ENCODE measurements at places on chromosomes 13 and 19. TPM values are rescaled to one million over a fixed set of nuclear protein-coding genes. Genes with fewer than 3 reads are reported as not detected.

DNA sequence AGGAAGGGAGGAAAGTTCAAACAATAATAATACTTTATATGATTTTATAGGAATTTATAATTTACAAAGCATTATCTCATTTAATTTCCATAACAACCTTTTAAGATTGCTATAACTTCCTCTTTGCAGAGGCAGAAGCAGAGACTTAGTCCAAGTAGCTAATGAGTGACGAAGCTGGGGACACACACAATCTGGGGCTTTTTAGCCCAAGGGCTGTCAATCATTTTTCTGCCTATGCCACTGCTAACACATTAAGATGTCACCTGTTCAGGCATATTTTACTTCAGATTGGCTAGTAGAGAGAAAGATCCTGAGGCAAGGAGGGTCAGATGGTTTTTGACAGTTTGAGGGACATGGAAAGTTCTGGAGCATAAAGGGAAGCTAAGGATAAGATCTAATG is 12.6 kb downstream of the SCEL start:
- no peak for DNase-seq

- DNase-seq, result no peak
Observed at GRCh38 chr13:97238883-97239282, 16.8 kb downstream of the MBNL2 start.

GRCh38 chr13:20390526-20391175 is 135.0 kb downstream of the CRYL1 start:
- no peak for DNase-seq

DNA sequence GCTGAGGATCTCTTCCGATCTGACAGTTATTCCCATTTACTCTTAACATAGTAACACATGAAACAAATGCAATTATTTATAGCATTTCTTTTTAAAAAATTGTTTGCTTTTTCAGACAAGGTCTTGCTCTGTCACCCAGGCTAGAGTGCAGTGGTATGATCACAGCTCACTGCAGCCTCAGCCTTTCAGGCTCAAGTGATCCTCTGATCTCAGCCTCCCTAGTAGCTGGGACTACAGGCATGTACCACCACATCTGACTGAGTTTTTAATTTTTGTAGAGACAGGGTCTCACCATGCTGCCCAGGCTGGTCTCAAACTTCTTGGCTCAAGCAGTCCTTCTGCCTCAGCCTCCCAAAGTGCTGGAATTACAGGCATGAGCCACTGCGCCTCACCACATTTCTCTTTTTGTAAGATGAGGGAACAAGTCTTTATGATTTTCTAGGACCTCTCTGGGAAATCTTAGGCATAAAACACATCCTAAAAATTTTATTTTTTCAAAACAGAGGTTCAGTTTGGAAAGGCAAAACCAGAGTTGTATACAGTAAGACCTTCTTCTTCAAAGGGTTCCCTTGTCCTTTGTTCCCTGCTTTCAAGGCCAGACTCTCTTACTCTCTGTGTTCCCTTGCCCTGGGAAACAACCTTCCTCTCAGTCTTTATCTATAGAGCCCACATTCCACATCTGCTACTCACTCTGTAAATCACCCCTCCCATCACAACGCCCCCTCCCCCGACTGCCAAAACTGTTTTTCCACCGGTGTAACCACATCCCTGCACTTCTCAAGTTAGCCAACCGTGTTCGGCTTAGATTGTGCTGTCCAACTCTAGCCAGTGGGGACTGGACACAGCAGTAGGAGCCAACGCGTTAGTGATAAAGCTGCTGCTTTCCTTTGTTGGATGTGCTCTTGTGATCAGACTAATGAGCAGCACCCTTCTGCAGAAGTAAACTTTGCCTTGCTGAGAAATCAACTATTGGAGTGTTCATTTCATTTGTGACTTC is 56.2 kb downstream of the DHRS12 start:
- DNase-seq, result no peak

DNA sequence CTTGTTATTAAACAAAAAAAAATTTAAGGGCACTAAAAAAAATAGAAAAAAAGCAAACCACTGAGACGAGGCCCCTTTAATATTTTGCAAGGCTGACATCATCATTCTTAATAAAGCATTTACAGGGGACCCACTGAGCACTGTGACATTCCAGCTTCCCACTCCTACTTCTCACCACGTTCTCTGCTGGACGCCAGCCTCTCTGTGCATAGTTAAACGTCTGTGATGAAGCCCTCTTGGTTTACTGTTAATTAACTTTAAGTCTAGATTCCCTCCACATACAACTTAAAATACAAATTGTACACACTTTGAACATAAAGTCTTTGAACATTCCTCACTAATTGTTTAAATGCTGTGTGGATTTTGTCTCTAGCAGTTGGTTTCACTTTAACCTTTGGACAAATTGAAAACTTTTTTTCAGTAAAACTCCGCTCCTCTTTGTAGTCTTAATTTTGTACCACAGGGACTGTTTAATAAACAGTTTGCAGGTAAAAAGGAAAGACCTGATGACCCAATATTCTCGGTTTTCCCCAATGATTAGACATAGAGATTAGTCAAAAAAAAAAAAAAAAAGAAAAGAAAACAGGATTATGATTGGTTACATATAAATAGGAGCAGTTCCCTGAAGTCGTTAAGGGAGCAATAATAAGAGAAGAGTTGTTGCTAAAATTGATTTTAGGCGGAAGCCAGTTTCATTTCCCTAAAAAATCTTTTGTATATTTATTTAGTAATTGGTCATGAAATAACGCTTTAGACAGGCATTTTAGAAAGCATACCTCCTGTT is 219.8 kb downstream of the MZT1 start:
- DNase-seq, result peak; percentile 12

- DNase-seq, result peak; percentile 4
Observed at GRCh38 chr19:56015756-56016155, 29.2 kb downstream of the NLRP5 start.

GRCh38 chr13:34162544-34162933 is 344.6 kb downstream of the RFC3 start:
- peak; percentile 32 for DNase-seq

- no peak for DNase-seq
Observed at GRCh38 chr13:100875392-100876043, 200.9 kb upstream of the TMTC4 start.

GRCh38 chr13:109782823-109783431 is 3.5 kb downstream of the IRS2 start:
- no peak for DNase-seq

GRCh38 chr19:41646589-41647204 is 19.8 kb upstream of the CEACAM4 start:
- no peak for DNase-seq

DNA sequence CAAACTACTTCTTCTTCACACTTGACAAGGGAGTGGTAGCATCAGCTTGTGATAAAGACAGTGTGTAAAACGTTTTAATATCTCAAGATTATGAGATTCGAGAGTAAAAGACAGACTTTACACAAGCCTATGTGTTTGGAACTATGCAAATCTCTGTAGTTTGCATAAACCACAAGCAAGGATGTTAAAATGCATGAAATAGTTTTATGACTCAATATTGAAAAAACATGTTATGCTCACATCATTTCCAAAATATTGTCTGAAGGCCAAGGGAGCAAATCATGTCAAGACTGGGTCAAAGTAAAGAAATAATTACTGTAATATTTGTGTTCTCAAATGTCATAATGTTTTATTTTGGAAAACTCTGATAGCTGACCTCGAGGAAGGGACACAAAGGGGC is 316.8 kb upstream of the KLF12 start:
- no peak for DNase-seq

DNA sequence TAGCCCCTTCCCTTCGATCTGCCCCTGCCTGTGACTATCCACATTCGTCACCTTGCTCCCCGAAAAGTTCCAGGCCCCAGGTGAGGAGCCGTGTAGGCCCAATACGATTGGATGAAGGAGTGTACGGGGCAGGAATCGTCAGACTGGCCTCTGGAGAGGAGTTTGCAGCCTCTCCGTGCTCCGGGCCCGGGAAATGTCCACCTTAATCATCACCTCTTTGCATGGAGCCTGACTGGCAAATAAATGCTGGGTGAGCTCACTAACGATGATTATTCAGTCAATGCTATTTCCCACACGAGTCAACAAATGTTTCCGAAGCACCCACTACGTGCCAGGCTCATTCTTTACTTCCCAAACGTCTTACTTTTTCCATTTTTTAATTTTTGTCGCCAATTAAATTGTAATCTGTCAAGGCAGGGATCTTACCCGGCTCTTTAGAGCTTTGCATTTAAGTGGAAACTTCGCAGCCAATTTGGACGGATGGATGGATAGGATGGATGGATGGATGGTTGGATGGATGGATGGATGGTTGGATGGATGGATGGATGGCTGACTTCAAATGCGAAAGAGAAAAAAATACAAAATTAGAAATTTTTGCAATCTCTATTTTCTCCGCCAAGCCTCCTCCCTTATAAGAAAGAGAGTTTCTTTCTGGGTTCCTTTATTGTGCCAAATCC is 45.8 kb downstream of the TGDS start:
- no peak for DNase-seq

GRCh38 chr13:47033216-47033615 is 136.4 kb upstream of the HTR2A start:
- DNase-seq, result no peak

DNA sequence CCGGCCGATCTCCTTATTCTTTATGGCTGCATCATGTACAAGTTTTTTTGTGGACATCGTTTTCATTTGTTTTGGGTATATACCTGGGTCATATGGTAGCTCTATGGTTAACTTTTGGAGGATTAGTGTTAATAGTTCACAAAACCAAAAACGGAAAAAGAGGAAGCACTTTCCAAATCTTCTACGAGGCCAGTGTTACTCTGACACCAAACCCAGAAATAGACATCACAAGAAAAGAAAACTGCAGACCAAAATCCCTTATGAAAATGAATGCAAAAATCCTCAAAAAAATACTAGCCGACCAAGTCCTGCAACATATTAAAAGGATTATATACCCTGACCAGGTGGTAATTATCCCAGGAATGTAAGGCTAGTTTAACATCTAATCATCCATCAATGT is 29.8 kb downstream of the ADGRE2 start:
- DNase-seq, result no peak

GRCh38 chr13:91946498-91947070 is 548.2 kb downstream of the GPC5 start:
- DNase-seq, result peak; percentile 58

DNA sequence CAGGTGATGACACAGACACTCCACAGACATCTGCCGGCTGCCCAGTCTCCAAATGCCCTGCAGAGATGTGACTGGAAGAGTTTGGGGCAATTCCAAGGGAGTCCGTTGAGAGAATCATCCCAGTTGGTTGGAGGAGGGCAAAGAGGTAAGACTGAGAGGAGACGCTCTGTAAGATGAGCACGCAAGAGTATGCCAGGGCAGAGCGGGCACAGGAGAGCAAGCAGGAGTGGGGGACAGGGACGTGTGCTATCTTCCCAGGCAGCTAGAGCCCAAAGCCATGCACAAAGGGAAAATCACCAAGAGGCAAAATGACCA is 156.3 kb upstream of the TSHZ3 start:
- no peak for DNase-seq

DNA sequence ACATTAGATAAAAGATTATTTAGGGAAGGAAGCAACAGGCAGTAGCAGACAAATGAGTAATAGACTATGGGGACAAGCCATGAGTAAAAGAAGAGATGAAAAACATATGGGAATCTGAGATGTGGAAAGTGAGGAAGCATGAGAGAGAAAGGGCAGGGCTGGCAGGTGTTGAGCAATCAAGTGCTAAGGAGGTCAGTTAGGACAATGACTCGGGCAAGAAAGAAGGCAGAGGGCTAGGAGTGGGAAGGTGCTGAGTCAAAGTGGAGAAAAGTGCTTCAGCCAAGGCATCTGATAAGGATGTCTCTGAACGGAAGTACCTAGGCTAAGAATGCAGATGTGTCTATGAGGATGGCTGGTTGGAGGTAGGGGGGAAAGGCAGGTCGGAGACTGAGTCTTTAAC is 291.9 kb upstream of the HTR2A start:
- DNase-seq, result no peak

- DNase-seq, result peak; percentile 16
Observed at GRCh38 chr13:90105849-90106496, 1241.5 kb upstream of the MIR17HG start.

DNA sequence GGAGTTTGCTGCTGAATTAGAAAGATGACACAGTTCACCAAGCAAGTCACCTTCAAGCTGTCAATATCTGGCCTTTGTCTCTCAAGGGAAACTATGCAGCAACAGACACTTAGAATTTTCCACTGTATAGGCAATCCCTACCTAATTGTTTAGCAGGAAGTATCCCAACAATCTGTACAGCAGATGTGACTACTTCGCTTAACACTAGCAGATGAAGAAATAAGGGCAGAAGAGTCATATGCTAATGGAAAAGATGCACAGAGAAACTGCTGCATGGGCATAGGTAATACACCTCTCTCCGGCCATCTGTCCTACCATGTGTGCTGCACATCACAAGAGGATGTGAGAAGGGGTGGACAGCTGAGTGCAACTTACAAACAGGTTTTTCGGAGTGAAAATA is 851.2 kb downstream of the PCDH9 start:
- no peak for DNase-seq

DNA sequence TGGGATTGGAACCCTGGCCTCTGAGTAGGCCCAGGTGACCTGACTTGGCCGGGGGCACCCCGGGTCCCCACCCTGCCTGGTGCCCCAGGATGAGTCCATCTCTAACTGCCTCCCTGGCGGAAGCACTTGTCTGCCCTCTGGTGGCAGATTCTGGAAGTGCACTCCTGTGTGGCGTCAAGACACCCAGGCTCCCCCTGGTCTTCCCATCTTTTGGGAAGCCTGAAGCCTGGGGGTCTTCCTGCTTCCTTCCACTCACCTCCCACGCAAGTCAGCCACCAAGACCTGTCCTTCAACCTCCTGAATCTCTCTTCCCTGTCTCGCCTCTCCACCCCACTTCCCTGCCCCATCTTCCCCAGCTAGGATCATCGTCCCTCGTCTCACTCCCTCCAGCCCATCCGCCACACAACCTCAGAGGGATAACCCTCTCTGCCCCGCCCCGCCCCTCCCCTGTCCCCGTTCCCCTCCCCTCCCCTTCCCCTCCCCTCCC is 7.4 kb downstream of the RABAC1 start:
- DNase-seq, result peak; percentile 83

DNA sequence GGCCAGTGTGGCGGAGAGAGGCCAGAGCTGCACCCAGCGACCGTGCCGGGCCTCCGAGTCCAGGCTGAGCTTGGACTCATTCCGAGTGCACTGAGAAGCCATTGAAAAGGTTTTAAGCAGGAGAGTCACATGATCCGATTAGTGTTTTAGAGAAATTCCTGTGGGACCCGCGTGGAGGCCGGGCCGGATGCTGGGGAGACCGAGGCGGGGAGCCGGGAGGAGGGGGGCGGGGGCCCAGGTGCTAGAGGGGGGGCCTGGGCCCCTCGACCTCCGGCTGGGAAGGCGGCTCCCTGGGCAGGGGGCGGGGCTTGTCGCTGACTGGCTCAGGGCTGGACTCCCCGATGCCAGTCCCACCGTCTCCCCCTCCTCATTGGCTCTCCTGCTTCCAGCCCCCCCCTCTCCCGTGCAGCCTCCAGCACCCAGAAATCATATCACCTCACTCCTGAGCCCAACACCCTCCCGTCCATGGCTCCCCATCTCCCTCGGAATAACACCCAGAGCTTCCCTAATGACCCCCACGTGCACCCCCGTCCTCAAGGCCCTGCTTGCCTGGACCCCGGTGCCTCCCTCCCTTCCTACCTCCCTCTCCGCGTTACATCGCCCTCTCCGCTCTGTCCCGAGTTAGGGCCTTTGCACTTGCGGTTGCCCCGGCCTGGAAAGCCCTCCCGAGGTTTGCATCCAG is 5.2 kb upstream of the ZNF579 start:
- DNase-seq, result peak; percentile 94

Gene PEX11G
- 6.1 TPM for total RNA-seq

Gene SUGP2
- total RNA-seq, result 59.3 TPM

Gene CEACAM16
- not detected for total RNA-seq

Gene SIAH3
- total RNA-seq, result 0.10 TPM

Gene OR7C1
- total RNA-seq, result 0.31 TPM

Gene SBNO2
- total RNA-seq, result 20.9 TPM

Gene ANKRD24
- 0.82 TPM for total RNA-seq

Gene MVB12A
- 26.8 TPM for total RNA-seq
